ENCODE measurements at places on chromosomes 6 and 20.

GRCh38 chr6:32622545-32623401 lies 14.4 kb upstream of the HLA-DQA1 start:
- DNase-seq, result peak; percentile 71

DNA sequence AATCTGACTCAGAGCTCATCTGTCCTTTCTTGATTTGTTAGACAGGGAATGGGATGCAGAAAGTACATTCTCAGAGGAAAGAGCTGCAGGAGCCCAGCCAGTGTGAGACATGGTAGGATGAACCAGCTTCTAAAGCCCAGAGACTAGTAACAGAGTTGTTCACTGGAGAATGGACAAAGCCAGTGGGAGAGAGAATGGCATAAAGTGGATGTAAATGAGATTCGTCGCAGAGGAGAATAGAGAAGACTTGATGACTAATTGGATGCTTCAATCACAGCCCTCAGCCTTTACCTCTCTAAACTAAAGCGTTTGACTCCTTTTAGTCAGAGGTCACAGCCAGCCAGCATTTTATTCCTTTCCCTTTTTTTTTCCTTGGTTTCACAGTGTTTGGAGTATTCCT lies 25.5 kb upstream of the L3MBTL3 start:
- no peak for DNase-seq

DNA sequence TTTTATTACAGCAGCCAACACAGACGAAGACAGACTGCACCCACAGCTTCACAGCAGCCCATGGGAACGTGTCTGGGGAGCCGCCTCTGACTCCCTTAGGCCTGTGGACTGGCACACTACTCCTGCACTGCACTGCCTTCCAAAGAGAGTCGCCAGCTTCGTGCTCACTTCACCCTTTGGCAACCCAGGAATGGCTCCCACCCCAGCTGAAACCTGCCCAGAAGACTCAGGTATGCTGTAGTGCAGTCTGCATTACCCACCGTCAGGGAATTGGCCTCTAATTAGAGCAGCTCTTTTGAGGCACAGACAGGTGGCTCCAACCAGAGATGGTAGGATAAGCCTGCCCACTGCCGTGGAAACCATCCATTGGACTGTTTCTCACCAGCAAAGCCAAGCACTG lies 39.9 kb upstream of the FRMD1 start:
- no peak for DNase-seq

- DNase-seq, result no peak
These were observed 9.3 kb upstream of the DTD1 start for GRCh38 chr20:18578581-18578980.

GRCh38 chr6:12296255-12296573 lies 6.1 kb downstream of the EDN1 start:
- DNase-seq, result peak; percentile 50

- DNase-seq, result no peak
These were observed 91.7 kb upstream of the SLC22A16 start for GRCh38 chr6:110567957-110568696.

GRCh38 chr20:35619196-35620095 lies 3.8 kb downstream of the SPAG4 start:
- peak; percentile 79 for DNase-seq

GRCh38 chr6:105713474-105714118 lies 310.7 kb upstream of the PREP start:
- no peak for DNase-seq

DNA sequence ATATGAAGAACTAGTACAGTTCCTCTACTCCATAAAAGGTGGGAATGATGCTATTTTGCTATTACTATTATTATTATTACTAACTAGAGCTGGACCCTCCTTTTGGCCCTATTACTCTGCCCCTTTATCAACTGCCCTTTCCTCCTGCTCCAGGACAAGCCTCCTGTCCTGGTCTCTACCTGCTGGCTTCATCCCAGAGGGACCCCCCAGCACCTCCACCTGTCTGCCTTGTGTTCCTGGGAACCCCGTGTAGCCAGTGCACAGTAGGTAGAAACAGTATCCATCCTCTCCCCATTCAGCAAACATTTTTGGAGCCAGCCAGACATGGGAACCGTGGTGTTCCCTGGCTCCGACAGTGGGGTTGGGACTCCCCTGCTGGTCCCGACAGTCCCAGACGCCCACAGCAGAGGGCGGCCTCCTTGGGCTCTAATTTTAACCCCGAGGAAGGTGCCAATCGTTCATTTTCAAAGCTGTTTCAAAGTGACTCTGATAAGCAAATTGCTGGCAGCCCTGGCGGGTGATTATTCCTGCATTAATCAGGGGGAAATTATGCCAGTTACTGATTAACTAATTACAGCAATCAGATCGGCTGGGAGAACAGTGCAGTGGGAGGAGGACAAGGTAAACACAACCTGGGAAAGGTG lies 44.2 kb upstream of the MDGA1 start:
- DNase-seq, result peak; percentile 6

- peak; percentile 58 for DNase-seq
These were observed 6.4 kb downstream of the CD2AP start for GRCh38 chr6:47483853-47484546.

DNA sequence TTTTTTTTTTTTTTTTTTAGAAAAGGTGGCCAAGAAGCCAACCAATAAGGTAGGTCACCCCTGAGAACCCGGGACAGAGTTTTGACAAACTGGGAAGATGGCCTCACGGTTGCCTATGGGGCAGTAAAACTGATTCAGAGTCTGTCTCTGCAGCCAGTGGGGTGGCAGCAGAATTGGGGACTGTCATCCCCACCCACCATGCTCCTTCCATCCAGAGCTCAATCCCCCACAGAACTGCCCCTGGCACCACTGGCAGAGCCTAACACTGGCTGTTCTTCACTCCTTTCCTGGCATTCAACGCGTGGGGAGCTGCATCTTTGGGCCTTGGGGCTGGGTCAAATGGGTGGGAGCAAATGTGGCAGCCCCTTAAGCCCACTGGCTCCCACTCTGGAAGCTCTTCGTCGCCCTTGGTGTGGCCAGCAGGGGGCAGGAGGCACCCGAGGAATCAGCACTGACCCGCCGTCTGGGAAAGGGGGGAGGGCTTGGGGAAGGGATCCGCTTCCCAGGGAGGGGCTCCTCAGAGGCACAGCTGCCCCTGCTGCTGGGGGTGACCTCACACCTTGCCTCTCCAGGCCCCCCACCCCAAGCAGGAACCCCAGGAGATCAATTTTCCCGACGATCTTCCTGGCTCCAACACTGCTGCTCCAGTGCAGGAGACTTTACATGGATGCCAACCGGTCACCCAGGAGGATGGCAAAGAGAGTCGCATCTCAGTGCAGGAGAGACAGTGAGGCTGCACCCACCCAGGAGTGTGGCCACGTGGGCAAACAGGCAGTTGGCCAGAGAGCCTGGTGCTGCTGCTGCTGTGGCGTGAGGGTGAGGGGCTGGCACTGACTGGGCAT lies 10.4 kb downstream of the CD40 start:
- DNase-seq, result peak; percentile 9

DNA sequence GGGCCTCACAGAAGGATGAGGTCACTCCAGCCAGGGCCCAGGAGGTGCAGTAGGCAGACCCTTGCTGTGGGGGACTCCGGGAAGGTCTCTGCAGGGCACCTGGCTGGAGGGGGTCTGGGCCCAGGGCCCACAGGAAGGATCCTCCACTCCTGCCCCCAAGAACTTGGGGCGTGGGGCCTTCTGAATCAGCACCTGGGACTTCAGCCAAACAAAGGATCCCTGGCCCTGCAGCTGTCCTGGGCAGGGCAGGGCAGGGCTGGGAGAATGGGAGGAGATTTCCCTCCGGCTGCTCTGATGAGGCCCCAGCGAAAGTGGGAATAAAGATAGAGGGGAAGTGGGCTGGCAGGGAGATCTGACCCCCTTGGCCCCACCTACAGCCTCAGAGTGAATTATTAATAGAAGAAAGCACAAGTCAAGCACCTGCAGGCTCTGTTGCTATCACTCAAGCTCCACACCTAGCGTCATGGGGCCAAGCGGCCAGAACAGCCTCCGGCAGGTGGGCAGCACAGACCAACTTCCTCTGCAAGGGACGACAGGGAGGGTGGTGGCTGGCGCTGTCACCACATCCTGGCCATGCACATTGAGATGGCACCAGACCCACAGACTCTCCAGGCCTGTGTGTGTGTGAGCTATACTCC lies 61.6 kb upstream of the MRPS10 start:
- DNase-seq, result peak; percentile 56

- DNase-seq, result no peak
These were observed 14.3 kb downstream of the GLO1 start for GRCh38 chr6:38688579-38689087.

GRCh38 chr20:47487175-47487917 lies 14.3 kb upstream of the NCOA3 start:
- DNase-seq, result peak; percentile 32
